Activated CD4-positive, alpha-beta T cell treated with anti-CD3 and anti-CD28 coated beads for 1 hour (primary cell): ENCODE measurements at places on chromosomes 5 and 9.

DNA sequence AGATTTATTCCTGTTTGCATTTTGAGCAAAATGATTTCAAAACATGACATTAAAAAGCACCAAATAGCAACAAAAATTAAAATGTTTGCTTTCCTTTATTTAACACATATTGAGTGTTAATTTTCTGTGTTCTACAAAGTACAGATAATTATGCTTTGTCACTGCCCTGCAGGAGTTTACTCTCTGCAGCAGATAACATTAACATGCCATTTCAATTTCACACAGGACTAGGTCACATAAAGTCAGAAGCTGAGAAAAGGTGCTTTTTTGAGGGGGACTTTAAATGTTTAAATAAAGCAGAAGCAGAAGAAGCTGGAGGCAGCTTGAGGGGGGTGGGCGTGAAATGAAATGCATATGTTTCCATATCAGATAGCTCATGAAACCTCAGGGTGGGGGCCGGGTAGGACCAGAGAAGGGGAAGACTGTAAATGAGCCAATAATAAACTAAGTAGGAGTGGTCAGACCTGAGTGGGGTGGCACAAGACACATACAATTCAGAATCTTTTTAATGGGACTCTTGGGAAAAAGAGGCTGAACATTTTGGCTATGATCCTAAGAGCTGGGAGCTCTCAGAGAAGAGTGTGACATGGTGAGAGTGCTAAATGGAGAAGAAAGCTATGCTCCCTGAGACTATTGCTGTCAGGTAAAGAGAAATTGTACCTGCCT, 387.5 kb downstream of the FAM170A start:
- no peak for DNase-seq

DNA sequence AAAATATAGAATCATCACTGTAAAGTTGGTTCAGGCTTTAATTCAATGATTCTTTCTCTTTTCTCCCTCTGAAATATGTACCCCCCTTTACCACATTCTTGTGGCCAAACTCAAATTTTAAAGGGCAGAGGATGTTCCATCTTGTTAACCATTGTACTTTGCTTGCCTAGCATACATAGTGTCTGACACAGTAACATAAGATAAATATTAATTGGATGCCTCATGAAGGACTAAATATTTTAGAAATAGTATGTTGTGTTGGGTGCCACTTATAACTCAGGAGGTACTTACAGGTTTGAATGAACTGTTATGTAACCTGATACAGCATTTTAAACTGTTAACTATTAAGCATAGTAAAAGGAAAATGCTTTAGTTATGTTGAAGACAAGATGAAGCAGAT, 71.5 kb downstream of the NIPBL start:
- DNase-seq: no peak

- DNase-seq: no peak
These were observed 4.0 kb downstream of the RGS7BP start for GRCh38 chr5:64509828-64510227.

- no peak for DNase-seq
These were observed 2.9 kb upstream of the SLC23A1 start for GRCh38 chr5:139386050-139386438.

- DNase-seq: no peak
These were observed 175.7 kb downstream of the MELK start for GRCh38 chr9:36748322-36748899.

DNA sequence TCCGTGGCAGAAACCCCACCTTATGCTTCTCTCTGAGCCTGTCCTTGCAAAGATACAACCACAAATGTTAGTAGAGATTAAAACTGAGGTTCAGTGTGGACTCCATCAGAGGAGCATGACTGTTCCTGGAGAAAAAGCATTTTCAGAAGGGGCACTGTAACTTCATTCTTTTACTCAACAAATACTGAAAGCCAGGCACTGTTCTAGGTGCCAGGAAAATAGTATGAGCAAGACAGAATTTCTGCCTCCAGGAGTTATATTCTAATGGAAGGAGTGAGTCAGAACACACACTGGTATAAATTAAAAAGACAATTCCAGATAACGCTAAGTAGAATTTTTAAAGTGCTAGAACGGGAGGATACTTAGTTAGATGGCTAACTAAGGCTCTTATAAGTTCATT, 251.4 kb upstream of the GAS1 start:
- no peak for DNase-seq

- no peak for DNase-seq
These were observed 41.0 kb downstream of the CCNJL start for GRCh38 chr5:160271396-160271795.

- DNase-seq: no peak
These were observed 58.7 kb upstream of the NFIB start for GRCh38 chr9:14372437-14373335.

- DNase-seq: no peak
These were observed 488.1 kb downstream of the IRX1 start for GRCh38 chr5:4083591-4084337.

GRCh38 chr9:18437315-18438201, 36.4 kb upstream of the ADAMTSL1 start:
- DNase-seq: no peak

DNA sequence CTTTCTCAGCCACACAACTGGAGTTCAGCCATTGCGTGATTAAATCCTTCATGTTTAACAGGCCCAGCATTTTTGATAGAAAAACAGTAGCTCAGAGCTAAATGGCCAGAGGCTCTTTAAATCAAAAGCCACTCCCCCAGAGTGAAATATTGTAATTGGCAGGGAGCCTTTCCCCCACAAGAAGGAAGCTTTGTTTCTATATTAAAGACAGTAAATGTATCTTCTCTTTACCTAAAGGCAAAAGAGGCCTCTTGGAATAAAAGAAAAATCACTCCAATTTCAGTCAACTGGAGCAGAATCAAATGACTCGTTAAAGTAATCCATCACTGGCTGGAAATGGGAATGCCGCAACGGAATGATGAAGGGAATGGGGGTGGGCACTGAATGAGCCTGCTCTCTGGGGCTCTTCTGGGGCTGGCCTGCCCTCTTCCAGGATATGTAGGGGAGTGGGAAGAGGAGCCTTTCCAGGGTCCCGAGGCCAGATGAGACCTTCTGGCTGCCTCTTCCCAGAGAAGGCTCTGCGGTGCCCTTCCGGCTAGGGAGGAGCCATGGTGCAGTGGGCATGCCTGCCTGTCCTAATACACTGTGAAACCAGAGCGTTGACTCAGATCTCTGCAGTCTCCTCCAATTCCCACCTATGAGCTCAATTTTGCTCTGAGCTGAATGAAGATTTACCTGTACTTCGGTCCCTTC, 45.2 kb downstream of the ANKDD1B start:
- DNase-seq: no peak
